Adrenal gland (tissue), 19 donors: ENCODE measurements at places on chromosomes 5 and 9. TPM values are rescaled to one million over a fixed set of nuclear protein-coding genes. Genes with fewer than 3 reads are reported as not detected.

GRCh38 chr5:94778299-94778698, 159.8 kb downstream of the SLF1 start:
- H3K27me3 ChIP-seq: peaks cover 8% of the 10 kb centered on the region
- H3K36me3 ChIP-seq: no peaks in the 10 kb centered on the region
- no peak overlapping the region for H3K27ac ChIP-seq
- no peak overlapping the region for H3K4me3 ChIP-seq
- DNase-seq: no peak
- no peaks in the 10 kb centered on the region for H3K4me1 ChIP-seq

The PCDHGC4 gene
- total RNA-seq: 2.8 TPM

DNA sequence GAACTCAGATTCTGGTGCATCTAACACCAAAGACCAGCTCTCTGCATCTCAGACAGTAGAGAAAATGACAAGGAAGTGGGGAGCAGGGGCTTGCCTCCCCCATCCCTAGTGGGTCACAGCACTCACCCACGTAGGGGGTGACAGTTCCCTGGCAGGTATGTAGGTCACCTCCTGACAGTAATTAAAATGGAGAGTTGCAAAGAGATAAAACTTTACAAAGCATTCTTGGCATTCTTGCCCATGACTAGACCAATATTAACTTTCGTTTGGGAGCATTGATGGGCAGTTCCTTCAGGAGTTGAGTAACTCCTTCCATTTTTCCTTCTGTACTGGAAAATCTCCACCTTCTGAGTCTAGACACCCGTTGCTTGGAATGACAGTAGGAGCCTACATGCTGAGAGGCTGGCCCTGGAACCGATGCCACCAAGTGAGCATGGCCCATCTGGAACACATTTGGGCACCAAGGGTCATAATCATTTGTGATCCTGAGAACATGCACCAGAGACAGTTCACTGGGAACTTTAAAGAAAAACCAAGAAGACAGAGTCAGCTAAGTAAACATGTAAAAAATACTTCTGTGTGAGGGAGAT, 81.5 kb upstream of the MSX2 start:
- H3K27me3 ChIP-seq: no peaks in the 10 kb centered on the region
- H3K4me3 ChIP-seq: no peak overlapping the region
- H3K36me3 ChIP-seq: no peaks in the 10 kb centered on the region
- DNase-seq: no peak
- H3K4me1 ChIP-seq: no peaks in the 10 kb centered on the region

GRCh38 chr5:89396278-89396954, 513.4 kb upstream of the MEF2C start:
- no peaks in the 10 kb centered on the region for H3K27me3 ChIP-seq
- peaks cover 10% of the 10 kb centered on the region for H3K4me1 ChIP-seq
- no peak overlapping the region for H3K4me3 ChIP-seq
- peak overlapping the region; percentile 42 for H3K27ac ChIP-seq

The C5orf58 gene
- total RNA-seq: not detected

DNA sequence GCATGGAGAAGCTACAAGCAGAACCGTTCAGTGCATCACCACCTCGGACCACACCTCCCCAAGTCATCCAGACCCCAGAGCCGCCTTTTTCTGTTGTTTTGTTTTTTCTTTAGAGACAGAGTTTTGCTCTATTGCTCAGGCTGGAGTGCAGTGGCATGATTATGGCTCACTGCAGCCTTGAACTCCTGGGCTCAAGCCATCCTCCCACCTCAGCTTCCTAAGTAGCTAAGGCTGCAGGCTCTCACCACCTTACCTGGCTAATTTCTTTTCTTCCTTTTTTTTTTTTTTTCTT, 13.5 kb upstream of the SFXN1 start:
- H3K36me3 ChIP-seq: no peaks in the 10 kb centered on the region
- H3K4me3 ChIP-seq: no peak overlapping the region
- no peaks in the 10 kb centered on the region for H3K4me1 ChIP-seq
- H3K27ac ChIP-seq: no peak overlapping the region

DNA sequence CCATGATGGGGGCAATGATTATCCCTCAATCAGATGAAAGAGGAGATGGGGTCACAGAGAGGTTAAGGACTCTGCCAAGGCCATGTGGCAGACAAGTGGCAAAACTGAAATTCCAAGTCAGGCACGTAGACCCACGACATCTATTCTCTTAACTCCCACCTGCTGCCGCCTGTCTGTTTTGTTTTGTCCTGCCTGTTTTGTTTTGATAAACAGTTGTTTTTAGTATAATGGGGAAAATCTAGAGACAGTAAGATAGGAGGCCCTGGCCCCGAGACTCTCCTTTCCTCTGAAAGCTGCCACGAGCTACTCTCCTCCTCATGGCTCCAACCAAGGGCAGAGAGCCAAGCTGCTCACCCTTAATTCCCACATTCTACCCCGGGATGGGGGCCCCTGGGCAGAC, 4.9 kb downstream of the FSTL4 start:
- no peak overlapping the region for H3K27ac ChIP-seq
- no peaks in the 10 kb centered on the region for H3K36me3 ChIP-seq
- H3K27me3 ChIP-seq: peaks cover 20% of the 10 kb centered on the region
- no peak for DNase-seq

The CD180 gene
- 1.8 TPM for total RNA-seq

The EIF4EBP3 gene
- 61.3 TPM for total RNA-seq

The MYO10 gene
- total RNA-seq: 12.4 TPM

DNA sequence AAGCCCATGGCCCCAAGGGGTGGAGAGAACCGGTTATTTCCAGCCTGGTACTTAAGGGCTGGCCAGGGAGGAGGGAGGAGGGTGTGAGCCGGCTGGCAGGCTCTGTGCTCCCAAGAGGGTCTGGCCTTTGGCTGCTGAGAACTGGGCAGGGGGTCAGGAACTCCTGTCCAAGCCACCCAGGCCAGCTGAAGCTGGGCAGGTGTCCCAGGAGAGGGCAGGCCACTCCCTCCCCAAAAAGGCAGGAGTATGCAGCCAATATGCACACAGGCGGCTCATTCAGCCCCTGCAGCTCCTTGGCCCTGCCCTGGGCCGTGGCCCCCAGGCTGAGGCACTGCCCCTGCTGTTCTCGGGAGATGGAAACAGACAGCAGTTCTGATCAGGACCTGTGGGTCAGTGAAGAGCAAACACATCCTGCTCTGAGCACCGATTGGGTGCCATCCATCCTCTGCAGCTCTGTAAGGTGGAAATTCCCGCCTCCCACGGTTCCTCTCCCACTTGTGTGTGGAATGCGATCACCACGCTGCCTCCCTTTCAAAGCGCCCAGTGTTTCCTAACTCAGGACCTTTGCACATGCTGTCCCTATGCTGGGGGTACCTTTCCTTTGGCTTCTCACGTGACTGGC, 17.1 kb upstream of the KIF12 start:
- DNase-seq: no peak
- no peak overlapping the region for H3K4me3 ChIP-seq
- peaks cover 18% of the 10 kb centered on the region for H3K27me3 ChIP-seq
- H3K36me3 ChIP-seq: no peaks in the 10 kb centered on the region
- H3K4me1 ChIP-seq: no peaks in the 10 kb centered on the region

DNA sequence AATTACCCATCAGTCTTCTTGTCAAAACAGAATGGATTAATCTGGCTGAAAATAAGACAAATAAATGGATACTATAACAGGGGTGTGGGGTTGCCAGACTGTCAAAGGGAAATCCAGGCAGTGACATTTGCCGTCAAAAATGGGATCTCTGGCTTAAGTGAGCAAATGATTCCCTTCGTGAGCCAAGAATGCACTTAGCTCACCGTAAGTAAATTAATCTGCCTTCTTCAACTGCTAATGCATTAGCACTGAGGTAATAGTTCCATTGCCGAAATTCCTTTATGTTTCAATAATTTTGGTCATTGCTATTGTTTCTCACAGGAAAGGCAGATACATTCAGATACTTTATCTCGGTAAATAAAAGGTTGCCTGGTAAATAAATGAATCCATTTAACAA, 377.8 kb downstream of the KIAA0825 start:
- no peaks in the 10 kb centered on the region for H3K36me3 ChIP-seq
- DNase-seq: no peak
- no peaks in the 10 kb centered on the region for H3K27me3 ChIP-seq
- H3K27ac ChIP-seq: no peak overlapping the region
- peaks cover 18% of the 10 kb centered on the region for H3K4me1 ChIP-seq

The TMC1 gene
- total RNA-seq: not detected

DNA sequence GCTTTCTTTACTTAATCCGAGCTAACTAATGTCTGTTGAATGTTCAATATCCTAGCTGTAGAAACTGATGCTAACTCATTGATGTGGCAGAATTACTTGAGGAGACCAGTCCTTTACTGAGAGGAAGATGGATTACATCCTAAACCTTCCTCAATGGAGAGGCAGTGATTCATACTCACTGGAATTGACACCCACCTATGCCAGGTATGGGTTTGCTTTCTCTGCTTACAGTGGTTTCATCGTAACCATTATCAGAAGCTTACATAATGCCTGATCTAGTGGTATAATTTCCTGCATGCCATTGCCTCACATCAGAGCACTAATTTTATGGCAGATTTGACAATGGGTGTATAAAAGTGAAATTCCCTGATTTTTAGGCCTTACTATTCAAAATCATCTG, 384.7 kb downstream of the ANXA1 start:
- no peaks in the 10 kb centered on the region for H3K27me3 ChIP-seq
- no peaks in the 10 kb centered on the region for H3K36me3 ChIP-seq
- H3K4me1 ChIP-seq: no peaks in the 10 kb centered on the region
- no peak overlapping the region for H3K4me3 ChIP-seq
- H3K27ac ChIP-seq: no peak overlapping the region

DNA sequence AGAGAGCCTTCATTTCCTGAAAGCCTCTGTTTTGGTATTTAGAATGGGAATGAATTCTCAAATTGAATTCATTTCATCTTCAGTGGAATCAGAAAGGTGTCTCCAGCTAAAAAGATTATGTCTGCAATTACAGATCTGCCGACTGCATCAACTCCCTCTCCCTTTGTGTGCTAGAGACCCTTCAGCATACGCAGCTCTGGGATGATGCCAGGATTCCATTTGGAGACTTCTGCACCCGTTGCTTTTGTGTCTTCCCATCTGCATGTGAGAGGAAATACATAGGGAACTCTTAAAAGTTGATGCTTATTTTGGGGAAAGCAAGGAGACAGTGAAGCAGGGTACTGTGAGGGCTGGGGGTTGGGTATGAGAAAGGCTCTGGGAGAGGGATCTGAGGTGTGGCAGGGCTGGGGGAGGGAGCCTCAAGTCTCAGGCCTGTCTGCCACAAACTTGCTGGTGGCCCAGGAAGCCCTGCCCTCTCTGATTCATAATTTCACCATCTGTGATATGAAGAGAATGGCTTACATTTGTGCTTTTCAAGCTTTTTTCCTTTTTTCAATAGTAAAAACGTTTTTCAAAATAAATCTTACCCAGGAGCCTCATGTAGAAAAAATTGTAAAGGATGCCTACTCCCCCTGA, 89.7 kb upstream of the SAP30L start:
- no peak overlapping the region for H3K27ac ChIP-seq
- no peak overlapping the region for H3K4me3 ChIP-seq
- no peaks in the 10 kb centered on the region for H3K36me3 ChIP-seq
- no peaks in the 10 kb centered on the region for H3K27me3 ChIP-seq
- DNase-seq: no peak
- H3K4me1 ChIP-seq: peaks cover 16% of the 10 kb centered on the region

- H3K4me1 ChIP-seq: no peaks in the 10 kb centered on the region
- H3K27me3 ChIP-seq: no peaks in the 10 kb centered on the region
- no peak overlapping the region for H3K4me3 ChIP-seq
- H3K27ac ChIP-seq: no peak overlapping the region
- no peak for DNase-seq
Measured at GRCh38 chr5:117863586-117864296, 1124.6 kb downstream of the DTWD2 start.

The SIT1 gene
- 0.25 TPM for total RNA-seq

GRCh38 chr9:29389421-29389820, 1816.1 kb upstream of the C9orf72 start:
- H3K4me1 ChIP-seq: no peaks in the 10 kb centered on the region
- DNase-seq: no peak
- no peaks in the 10 kb centered on the region for H3K36me3 ChIP-seq
- no peak overlapping the region for H3K27ac ChIP-seq
- no peaks in the 10 kb centered on the region for H3K27me3 ChIP-seq
- H3K4me3 ChIP-seq: no peak overlapping the region

GRCh38 chr9:131418143-131419025, 24.5 kb downstream of the PRRC2B start:
- H3K4me1 ChIP-seq: peaks cover 51% of the 10 kb centered on the region
- H3K36me3 ChIP-seq: no peaks in the 10 kb centered on the region
- H3K4me3 ChIP-seq: no peak overlapping the region
- H3K27me3 ChIP-seq: no peaks in the 10 kb centered on the region
- DNase-seq: peak; percentile 82
- H3K27ac ChIP-seq: peak overlapping the region; percentile 33

The RUSC2 gene
- 13.4 TPM for total RNA-seq

- H3K4me3 ChIP-seq: no peak overlapping the region
- no peaks in the 10 kb centered on the region for H3K27me3 ChIP-seq
- no peaks in the 10 kb centered on the region for H3K4me1 ChIP-seq
Measured at GRCh38 chr5:143645356-143645755, 166.6 kb upstream of the HMHB1 start.

The ZFP37 gene
- total RNA-seq: 4.7 TPM

DNA sequence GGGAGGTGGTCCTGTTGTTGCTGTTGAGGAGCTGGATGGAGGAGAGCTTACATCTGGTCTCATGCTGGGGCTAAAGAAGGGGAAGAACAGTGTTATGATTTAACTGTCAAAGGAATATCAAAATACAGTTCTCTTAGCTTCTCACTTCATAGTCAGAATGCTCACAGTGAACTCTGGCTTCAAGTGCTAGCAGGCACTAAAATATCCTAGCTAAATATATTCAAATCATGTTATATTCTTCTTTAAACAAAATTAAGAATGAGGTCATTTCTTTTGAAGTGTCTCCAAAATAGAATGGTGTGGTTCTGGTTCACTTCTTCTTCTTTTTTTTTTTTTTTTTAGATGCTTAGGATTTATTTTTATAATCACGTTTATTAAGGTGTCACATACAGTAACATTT, 89.4 kb downstream of the NR3C1 start:
- H3K36me3 ChIP-seq: no peaks in the 10 kb centered on the region
- no peak overlapping the region for H3K4me3 ChIP-seq
- no peak for DNase-seq
